ENCODE measurements at places on chromosomes 1 and 21.

DNA sequence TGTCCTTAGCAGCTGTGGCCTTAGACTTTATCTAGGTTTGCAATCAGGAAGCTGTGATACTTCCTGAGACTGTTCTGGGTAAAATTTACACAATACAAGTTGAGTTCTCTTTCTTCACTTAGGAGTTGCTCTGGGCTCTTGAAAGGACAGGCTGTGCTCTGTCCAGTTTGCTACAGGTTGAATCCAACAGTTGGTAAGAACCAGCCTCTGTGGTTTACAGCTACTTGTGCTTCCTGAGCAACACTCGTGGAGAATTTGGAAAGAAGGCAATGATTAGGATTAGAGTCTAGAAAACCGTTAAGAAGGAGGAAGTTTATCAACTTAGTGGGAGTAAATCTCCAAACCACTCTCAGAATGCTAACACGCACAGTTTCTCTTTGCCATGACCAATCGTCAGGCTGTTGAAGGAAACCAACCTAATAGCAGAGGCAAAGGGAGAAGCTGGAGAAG lies 26.8 kb downstream of the GFI1 start:
- no peaks in the 10 kb centered on the region for H3K27me3 ChIP-seq
- no peaks in the 10 kb centered on the region for H3K36me3 ChIP-seq
- no peak overlapping the region for H3K4me3 ChIP-seq
- H3K27ac ChIP-seq, result no peak overlapping the region
- peaks cover 3% of the 10 kb centered on the region for H3K4me1 ChIP-seq
- DNase-seq, result peak; percentile 16

GRCh38 chr1:216627252-216627651 lies 96.0 kb downstream of the ESRRG start:
- no peak overlapping the region for H3K4me3 ChIP-seq
- no peaks in the 10 kb centered on the region for H3K27me3 ChIP-seq
- peaks cover 6% of the 10 kb centered on the region for H3K4me1 ChIP-seq
- H3K27ac ChIP-seq, result no peak overlapping the region

DNA sequence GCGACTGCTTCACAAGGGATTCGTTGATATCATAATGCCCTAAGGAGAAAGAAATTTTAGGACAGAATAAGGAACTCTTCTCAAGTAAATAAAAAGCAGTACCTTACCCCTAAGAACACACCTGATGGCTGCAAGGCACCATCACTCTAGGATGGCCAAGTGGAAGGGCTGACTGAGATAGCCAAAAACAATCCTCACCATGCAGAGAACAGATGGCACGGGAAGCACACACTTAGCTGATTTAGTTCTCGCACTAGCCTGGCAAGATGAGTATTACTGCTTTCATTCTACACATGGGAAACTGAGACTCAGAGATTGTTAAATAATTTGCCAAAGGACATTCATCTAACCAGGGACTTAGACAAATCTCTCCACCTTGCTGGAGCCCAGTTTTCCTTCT lies 43.8 kb downstream of the STPG1 start:
- DNase-seq, result no peak
- no peak overlapping the region for H3K27ac ChIP-seq

- DNase-seq, result no peak
- H3K27me3 ChIP-seq, result no peaks in the 10 kb centered on the region
- H3K4me3 ChIP-seq, result no peak overlapping the region
- H3K36me3 ChIP-seq, result no peaks in the 10 kb centered on the region
- peaks cover 13% of the 10 kb centered on the region for H3K4me1 ChIP-seq
These were observed 12.6 kb downstream of the METTL13 start for GRCh38 chr1:171794085-171794484.

DNA sequence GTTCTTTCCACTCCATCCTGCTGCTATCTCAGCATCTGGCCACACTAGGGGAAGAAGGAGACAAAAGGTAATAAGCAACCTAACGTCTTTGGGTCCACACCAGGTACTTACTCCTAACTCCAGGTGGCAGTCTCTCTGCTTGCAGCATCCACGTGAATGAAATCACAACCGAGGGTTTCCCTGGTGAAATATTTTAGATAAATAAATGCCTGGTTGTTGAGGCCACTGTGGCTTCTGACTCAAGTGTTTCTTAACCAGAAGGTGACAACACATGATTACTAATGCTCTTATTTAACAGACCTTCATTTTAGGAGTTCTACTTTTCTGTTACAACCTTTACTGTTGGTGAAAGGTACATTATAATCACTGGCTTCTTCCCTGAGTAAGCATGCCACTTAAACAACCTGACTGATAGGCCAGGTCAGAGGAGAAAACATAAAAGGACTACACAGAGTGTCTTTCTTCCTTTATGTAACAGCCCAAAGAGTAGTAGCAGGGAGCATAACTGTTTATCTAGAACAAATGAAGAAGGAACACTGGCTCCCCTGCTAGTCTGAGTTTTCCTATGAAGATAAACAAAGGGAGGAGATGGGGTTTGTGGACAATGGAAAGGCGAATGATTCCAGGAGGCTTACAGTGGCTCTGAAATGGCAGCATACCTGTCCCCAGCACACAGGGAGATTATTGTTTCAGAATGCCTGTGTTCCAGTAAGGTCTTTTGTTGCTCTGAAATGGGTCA lies 59.9 kb downstream of the SYT6 start:
- H3K4me3 ChIP-seq, result no peak overlapping the region
- no peak for DNase-seq
- H3K27me3 ChIP-seq, result no peaks in the 10 kb centered on the region
- no peaks in the 10 kb centered on the region for H3K36me3 ChIP-seq
- no peaks in the 10 kb centered on the region for H3K4me1 ChIP-seq
- H3K27ac ChIP-seq, result no peak overlapping the region

DNA sequence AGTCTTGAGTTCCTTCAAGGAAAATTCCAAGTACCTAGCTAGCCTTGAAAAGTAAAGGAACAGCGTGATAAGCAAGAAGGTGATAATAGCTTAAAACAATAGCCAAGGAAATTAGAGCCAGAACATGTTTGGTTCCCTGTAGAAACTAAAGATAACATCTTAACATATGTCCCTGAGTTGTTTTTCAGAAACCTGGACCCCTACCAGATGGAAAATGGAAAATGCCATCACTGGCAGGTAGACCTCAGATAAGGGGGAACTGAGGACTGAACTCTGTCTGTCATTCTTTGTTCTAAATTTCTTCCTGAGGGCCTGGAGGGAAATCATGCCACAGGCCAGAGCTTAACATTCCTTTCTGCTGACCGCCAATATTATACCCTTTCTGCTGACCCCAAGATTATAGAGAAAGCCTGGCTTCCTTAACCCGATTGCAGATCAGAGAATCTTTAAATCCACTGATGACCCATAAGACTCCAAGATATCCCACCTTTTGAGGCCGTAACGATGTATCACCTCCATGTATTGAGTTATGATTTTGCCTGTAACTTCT lies 23.4 kb downstream of the CNIH3 start:
- H3K27me3 ChIP-seq, result no peaks in the 10 kb centered on the region
- no peak for DNase-seq
- H3K4me3 ChIP-seq, result no peak overlapping the region

GRCh38 chr1:207981976-207982375 lies 71.1 kb upstream of the CD34 start:
- no peak overlapping the region for H3K27ac ChIP-seq
- DNase-seq, result peak; percentile 27
- H3K4me3 ChIP-seq, result no peak overlapping the region

- H3K36me3 ChIP-seq, result no peaks in the 10 kb centered on the region
- no peaks in the 10 kb centered on the region for H3K27me3 ChIP-seq
- H3K4me1 ChIP-seq, result peaks cover 36% of the 10 kb centered on the region
- DNase-seq, result peak; percentile 88
- no peak overlapping the region for H3K4me3 ChIP-seq
These were observed 12.9 kb downstream of the CAMK2N1 start for GRCh38 chr1:20472860-20473711.

DNA sequence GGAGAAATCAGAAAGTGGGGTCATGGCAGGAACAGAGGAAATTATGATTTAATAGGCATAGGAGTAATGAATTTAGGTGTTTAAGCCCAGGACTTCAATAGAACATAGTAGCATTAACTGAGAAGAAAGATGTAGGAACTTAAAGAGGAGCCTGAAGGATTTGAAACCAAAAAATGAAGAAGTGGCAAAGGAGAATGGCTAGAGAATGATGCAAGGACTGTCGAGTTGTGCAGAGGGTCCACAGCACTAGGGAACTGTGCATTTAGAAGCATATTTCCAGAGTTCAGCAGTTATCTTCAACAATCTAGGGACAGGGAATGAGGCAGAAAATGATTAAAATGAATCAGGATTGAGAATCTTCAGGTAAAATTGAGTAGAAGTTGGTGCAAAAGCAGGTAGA lies 328.1 kb upstream of the LYPLAL1 start:
- no peak for DNase-seq
- no peak overlapping the region for H3K27ac ChIP-seq
- H3K27me3 ChIP-seq, result no peaks in the 10 kb centered on the region
- H3K36me3 ChIP-seq, result no peaks in the 10 kb centered on the region
- H3K4me1 ChIP-seq, result no peaks in the 10 kb centered on the region

DNA sequence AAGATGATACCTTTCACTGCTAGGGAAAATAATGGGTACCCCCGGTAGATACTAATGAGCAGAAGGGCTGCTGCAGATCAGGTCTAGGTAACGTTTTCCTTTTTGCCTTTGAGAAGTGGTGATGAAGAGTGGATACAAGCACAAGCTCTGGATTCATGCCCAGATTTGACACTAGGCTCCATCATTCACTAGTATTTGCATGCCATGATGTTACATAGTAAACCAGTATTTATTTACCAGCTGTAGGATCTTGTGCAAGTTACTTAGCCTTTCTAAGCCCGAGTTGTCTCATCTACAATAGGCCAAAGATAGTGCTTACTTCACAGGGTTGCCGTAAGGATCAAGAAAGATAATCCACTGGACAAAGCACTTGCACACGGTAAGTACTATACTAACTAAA lies 14.2 kb downstream of the PTPN14 start:
- no peak overlapping the region for H3K27ac ChIP-seq
- no peaks in the 10 kb centered on the region for H3K27me3 ChIP-seq
- H3K4me3 ChIP-seq, result no peak overlapping the region
- DNase-seq, result no peak
- H3K4me1 ChIP-seq, result peaks cover 15% of the 10 kb centered on the region

- H3K4me1 ChIP-seq, result no peaks in the 10 kb centered on the region
- H3K27me3 ChIP-seq, result no peaks in the 10 kb centered on the region
- no peaks in the 10 kb centered on the region for H3K36me3 ChIP-seq
- no peak for DNase-seq
- no peak overlapping the region for H3K4me3 ChIP-seq
These were observed 38.3 kb downstream of the NCF2 start for GRCh38 chr1:183551924-183552323.

DNA sequence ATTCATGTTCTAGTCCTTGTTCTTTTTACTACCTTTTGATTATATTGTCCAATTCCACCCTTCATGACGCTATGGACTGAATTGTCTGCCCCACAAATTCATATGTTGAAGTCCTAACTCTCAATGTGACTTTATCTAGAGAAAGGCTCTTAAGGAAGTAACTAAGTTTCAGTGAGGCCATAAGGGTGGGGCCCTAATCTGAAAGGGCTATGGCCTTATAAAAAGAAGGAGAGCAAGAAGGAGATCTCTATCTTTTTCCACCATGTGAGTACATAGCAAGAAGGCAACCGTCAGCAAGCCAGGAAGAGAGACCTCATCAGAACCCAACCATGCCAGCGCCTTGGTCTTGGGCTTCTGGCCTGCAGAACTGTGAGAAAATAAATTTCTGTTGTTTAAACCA lies 95.9 kb downstream of the HIVEP3 start:
- no peaks in the 10 kb centered on the region for H3K27me3 ChIP-seq
- H3K27ac ChIP-seq, result no peak overlapping the region
- H3K36me3 ChIP-seq, result no peaks in the 10 kb centered on the region
- DNase-seq, result no peak

DNA sequence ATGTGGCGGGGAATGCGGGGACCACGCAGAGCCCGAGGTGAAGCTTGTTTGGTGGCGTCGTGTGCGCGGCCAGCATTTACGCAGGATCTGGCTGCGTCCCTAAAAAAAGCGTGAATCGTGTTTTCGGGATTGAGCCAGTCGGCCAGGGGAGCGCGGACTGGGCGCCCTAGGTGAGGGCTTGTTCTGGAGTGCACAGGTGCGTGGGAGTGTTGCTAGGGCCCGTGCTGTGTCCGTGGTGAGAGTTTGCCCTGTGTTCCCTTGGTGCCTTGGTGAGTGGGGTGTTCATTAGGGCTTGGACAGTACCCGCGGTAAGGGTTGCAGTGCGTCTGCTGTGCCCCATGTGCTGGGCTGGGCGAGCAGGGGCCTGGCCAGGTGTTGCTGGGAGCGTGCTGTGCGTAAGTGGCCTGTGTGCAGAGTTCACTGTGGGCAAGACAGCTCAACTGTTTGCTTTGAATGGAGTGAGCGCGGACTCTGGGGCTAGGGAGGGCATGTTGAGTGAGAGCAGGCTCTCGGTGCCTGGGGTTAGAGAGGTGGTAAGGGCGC lies 673 bp downstream of the CD46 start:
- no peaks in the 10 kb centered on the region for H3K27me3 ChIP-seq
- no peaks in the 10 kb centered on the region for H3K36me3 ChIP-seq
- DNase-seq, result peak; percentile 54
- H3K4me3 ChIP-seq, result peak overlapping the region; percentile 92

DNA sequence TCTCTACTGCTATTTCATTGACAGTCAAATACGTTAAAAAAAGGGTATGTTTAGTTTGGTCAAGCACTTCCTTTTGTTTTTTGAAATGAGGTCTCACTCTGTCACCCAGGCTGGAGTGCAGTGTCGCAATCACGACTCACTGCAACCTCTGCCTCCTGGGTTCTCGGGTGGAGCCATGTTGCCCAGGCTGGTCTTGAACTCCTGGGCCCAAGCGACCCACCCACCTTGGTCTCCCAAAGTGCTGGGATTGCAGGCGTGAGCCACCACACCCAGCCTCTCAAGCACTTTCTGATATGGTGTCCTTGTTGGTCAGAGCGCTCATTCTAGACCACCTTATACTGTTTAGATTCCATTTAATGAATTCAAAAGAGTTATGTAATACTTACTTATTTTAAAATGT lies 20.9 kb upstream of the RHBDL2 start:
- H3K36me3 ChIP-seq, result no peaks in the 10 kb centered on the region
- no peak for DNase-seq
- no peak overlapping the region for H3K4me3 ChIP-seq
- H3K27ac ChIP-seq, result no peak overlapping the region
- no peaks in the 10 kb centered on the region for H3K4me1 ChIP-seq
- H3K27me3 ChIP-seq, result no peaks in the 10 kb centered on the region

- no peak overlapping the region for H3K27ac ChIP-seq
- no peak overlapping the region for H3K4me3 ChIP-seq
- DNase-seq, result no peak
- H3K36me3 ChIP-seq, result no peaks in the 10 kb centered on the region
- no peaks in the 10 kb centered on the region for H3K4me1 ChIP-seq
These were observed 35.1 kb downstream of the PIGM start for GRCh38 chr1:159996653-159997052.
